Central memory CD8-positive, alpha-beta T cell (primary cell): ENCODE measurements at places on chromosomes 7 and 10.

GRCh38 chr7:40095695-40096327 is 38.6 kb downstream of the MPLKIP start:
- H3K27me3 ChIP-seq, result no peaks in the 10 kb centered on the region
- peaks cover 35% of the 10 kb centered on the region for H3K36me3 ChIP-seq
- no peak overlapping the region for H3K27ac ChIP-seq

DNA sequence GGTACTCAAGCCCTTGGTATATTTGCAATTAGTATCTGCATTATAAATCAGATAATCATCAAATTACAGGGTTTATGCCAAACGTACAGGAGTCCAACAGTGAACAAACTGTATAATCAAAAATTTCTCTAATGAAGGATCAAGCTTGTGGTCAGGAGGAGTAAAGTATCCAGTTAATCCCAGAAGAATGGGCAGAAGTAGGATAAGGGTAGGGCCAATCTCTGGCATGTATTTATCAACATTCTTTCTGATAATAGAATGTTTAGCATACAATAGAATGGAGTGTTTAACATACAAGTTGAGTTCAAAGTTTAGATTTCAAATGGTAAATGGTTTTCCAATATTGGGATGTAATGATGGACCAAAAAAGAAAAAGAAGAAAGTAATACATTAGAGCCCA is 103.0 kb downstream of the CALD1 start:
- no peak for DNase-seq
- H3K4me3 ChIP-seq, result no peak overlapping the region
- no peaks in the 10 kb centered on the region for H3K36me3 ChIP-seq
- no peaks in the 10 kb centered on the region for H3K4me1 ChIP-seq

GRCh38 chr7:134742688-134743350 is 36.6 kb upstream of the CALD1 start:
- peaks cover 1% of the 10 kb centered on the region for H3K36me3 ChIP-seq
- no peaks in the 10 kb centered on the region for H3K4me1 ChIP-seq
- no peak overlapping the region for H3K4me3 ChIP-seq
- no peak for DNase-seq
- no peak overlapping the region for H3K27ac ChIP-seq

- H3K27me3 ChIP-seq, result peaks cover 29% of the 10 kb centered on the region
- no peak overlapping the region for H3K27ac ChIP-seq
- H3K4me1 ChIP-seq, result no peaks in the 10 kb centered on the region
- no peak overlapping the region for H3K4me3 ChIP-seq
- H3K36me3 ChIP-seq, result no peaks in the 10 kb centered on the region
Measured at GRCh38 chr10:121654021-121654545, 55.8 kb upstream of the FGFR2 start.

- H3K27ac ChIP-seq, result no peak overlapping the region
- H3K36me3 ChIP-seq, result no peaks in the 10 kb centered on the region
- no peak overlapping the region for H3K4me3 ChIP-seq
Measured at GRCh38 chr10:29012926-29013554, 275.8 kb upstream of the LYZL1 start.

- no peak for DNase-seq
- H3K36me3 ChIP-seq, result no peaks in the 10 kb centered on the region
- no peak overlapping the region for H3K27ac ChIP-seq
Measured at GRCh38 chr7:151987748-151988529, 31.7 kb downstream of the GALNTL5 start.
